ENCODE measurements at places on chromosomes 2 and 18.

GRCh38 chr2:73243884-73244570 lies 9.9 kb downstream of the CCT7 start:
- H3K27ac ChIP-seq: peak overlapping the region; percentile 53
- no peaks in the 10 kb centered on the region for H3K27me3 ChIP-seq
- H3K4me1 ChIP-seq: peaks cover 19% of the 10 kb centered on the region
- no peak overlapping the region for H3K4me3 ChIP-seq
- H3K36me3 ChIP-seq: peaks cover 69% of the 10 kb centered on the region

- peaks cover 5% of the 10 kb centered on the region for H3K27me3 ChIP-seq
- H3K27ac ChIP-seq: no peak overlapping the region
- no peak for DNase-seq
- H3K36me3 ChIP-seq: no peaks in the 10 kb centered on the region
- H3K4me3 ChIP-seq: no peak overlapping the region
These were observed 225.8 kb downstream of the TTC32 start for GRCh38 chr2:19675856-19676460.

GRCh38 chr2:180040146-180040925 lies 33.2 kb upstream of the CWC22 start:
- H3K4me3 ChIP-seq: no peak overlapping the region
- no peak overlapping the region for H3K27ac ChIP-seq
- H3K27me3 ChIP-seq: peaks cover 47% of the 10 kb centered on the region
- no peaks in the 10 kb centered on the region for H3K36me3 ChIP-seq

- no peaks in the 10 kb centered on the region for H3K36me3 ChIP-seq
- no peaks in the 10 kb centered on the region for H3K4me1 ChIP-seq
- H3K4me3 ChIP-seq: no peak overlapping the region
- H3K27me3 ChIP-seq: no peaks in the 10 kb centered on the region
These were observed 169.2 kb downstream of the ETAA1 start for GRCh38 chr2:67566285-67566684.

- DNase-seq: peak; percentile 15
- H3K27ac ChIP-seq: peak overlapping the region; percentile 85
- H3K4me3 ChIP-seq: peak overlapping the region; percentile 94
- no peaks in the 10 kb centered on the region for H3K27me3 ChIP-seq
- peaks cover 2% of the 10 kb centered on the region for H3K36me3 ChIP-seq
These were observed 1.1 kb upstream of the SPAST start for GRCh38 chr2:32061973-32062861.

- no peak overlapping the region for H3K27ac ChIP-seq
- no peak for DNase-seq
- no peaks in the 10 kb centered on the region for H3K27me3 ChIP-seq
- peaks cover 32% of the 10 kb centered on the region for H3K36me3 ChIP-seq
These were observed 121.2 kb downstream of the ZAP70 start for GRCh38 chr2:97834610-97835009.

DNA sequence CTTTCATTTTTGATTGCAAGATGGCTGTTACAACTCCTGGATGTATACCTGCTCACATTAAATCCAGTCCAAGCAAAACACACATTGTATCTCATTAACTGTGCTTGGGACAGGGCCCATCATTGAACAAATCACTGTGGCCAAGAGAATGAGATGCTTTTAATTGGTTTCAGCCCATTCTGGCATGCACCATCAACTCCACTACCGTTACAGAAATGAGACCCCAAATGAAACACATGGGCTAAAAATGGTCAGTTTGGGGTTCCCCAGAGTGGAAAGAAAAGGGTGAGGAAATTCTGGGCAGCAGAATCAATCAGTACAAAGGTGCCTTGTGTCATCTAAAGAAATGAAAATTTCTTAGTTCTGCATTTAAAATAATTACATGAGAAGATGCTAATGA lies 52.7 kb downstream of the FAM171B start:
- H3K4me3 ChIP-seq: no peak overlapping the region
- H3K36me3 ChIP-seq: no peaks in the 10 kb centered on the region
- H3K27me3 ChIP-seq: peaks cover 2% of the 10 kb centered on the region
- no peaks in the 10 kb centered on the region for H3K4me1 ChIP-seq

- H3K27ac ChIP-seq: no peak overlapping the region
- H3K4me1 ChIP-seq: no peaks in the 10 kb centered on the region
- H3K4me3 ChIP-seq: no peak overlapping the region
- no peaks in the 10 kb centered on the region for H3K27me3 ChIP-seq
These were observed 893.5 kb downstream of the SUCLG1 start for GRCh38 chr2:83565626-83566025.

- H3K27me3 ChIP-seq: peaks cover 80% of the 10 kb centered on the region
- no peak overlapping the region for H3K4me3 ChIP-seq
- DNase-seq: no peak
- peaks cover 35% of the 10 kb centered on the region for H3K4me1 ChIP-seq
These were observed 2.1 kb upstream of the SIX3 start for GRCh38 chr2:44939106-44940048.

- no peaks in the 10 kb centered on the region for H3K27me3 ChIP-seq
- H3K27ac ChIP-seq: peak overlapping the region; percentile 92
- peak overlapping the region; percentile 99 for H3K4me3 ChIP-seq
- H3K36me3 ChIP-seq: peaks cover 2% of the 10 kb centered on the region
- peaks cover 38% of the 10 kb centered on the region for H3K4me1 ChIP-seq
These were observed 770 bp downstream of the NBAS start for GRCh38 chr2:15560140-15560987.

- no peak for DNase-seq
- H3K4me3 ChIP-seq: no peak overlapping the region
- no peaks in the 10 kb centered on the region for H3K27me3 ChIP-seq
- H3K27ac ChIP-seq: no peak overlapping the region
- H3K4me1 ChIP-seq: no peaks in the 10 kb centered on the region
These were observed 273.6 kb downstream of the PRKCE start for GRCh38 chr2:45925026-45925425.

DNA sequence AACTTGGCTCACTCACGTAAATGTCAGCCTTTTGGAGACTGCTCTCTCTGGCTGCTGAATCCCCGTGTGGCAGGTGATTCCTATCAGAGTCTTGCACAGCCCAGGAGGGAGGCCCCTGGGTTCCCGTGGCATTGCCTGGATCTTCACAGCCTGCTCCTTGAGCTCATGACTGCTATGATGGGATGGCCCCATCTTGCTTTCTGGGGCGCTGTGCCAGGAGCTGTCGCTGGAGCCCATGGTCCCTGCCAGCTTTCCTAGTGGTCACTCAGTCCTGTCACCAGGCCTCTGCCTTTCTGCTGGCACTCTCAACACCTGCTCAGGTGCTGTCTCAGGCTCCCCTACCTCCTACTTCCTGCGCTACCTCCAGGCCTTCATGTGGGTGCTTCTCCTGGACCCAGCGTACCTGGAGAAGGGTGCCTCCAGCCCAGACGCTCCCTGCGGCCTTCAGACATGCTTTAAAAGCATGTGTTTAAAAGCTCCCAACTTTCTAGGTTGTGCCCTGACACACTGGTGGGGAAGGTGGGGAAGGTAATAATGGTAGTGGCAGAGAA lies 110.1 kb downstream of the MCFD2 start:
- H3K27ac ChIP-seq: no peak overlapping the region
- DNase-seq: no peak
- no peaks in the 10 kb centered on the region for H3K36me3 ChIP-seq
- no peak overlapping the region for H3K4me3 ChIP-seq
- peaks cover 10% of the 10 kb centered on the region for H3K27me3 ChIP-seq

- H3K27ac ChIP-seq: no peak overlapping the region
- H3K4me3 ChIP-seq: no peak overlapping the region
- no peaks in the 10 kb centered on the region for H3K27me3 ChIP-seq
- H3K36me3 ChIP-seq: no peaks in the 10 kb centered on the region
- no peak for DNase-seq
- H3K4me1 ChIP-seq: no peaks in the 10 kb centered on the region
These were observed 147.7 kb upstream of the DTNA start for GRCh38 chr18:34562252-34562870.

DNA sequence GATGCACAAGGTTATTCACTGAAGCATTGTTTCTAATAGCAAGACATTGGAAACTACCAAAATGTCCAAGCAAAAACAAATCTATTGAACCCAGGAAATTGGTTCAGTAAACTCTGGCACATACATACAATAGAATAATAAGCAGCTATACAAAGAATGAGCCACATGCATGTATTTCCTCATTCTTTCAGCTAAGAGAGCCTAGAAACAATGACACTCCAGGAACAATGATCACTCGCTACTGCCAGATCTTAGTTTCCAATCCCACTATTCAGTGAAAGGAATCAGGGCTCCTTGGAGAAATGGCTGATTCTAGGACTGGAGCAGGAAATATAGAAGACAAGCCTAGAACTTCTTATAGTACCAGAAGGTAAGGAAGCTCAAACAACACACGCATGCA lies 221.9 kb upstream of the AGAP1 start:
- H3K27ac ChIP-seq: no peak overlapping the region
- H3K4me3 ChIP-seq: no peak overlapping the region
- peaks cover 76% of the 10 kb centered on the region for H3K27me3 ChIP-seq
- no peak for DNase-seq
- H3K4me1 ChIP-seq: peaks cover 10% of the 10 kb centered on the region
- no peaks in the 10 kb centered on the region for H3K36me3 ChIP-seq

DNA sequence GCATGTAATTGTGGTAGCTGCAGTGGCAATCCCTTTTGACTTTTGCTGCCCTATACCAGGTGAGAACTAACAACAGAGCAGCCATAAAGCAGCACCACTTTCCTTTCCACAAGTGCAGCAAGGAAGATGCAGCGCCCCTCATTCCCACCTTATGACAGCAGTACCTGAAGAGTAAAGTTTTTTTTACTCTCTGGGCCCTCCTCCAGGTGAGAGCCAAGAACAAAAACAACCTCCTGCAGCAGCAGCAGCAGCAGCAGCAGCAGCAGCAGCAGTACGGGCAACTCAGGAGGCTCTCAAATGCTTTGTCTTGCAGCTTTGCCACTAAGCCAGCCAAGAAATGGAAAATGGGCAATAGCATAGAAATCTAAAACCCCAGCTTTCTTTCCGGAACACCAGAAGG lies 397.5 kb downstream of the FIGN start:
- H3K27me3 ChIP-seq: no peaks in the 10 kb centered on the region
- H3K36me3 ChIP-seq: no peaks in the 10 kb centered on the region
- no peaks in the 10 kb centered on the region for H3K4me1 ChIP-seq

- no peak overlapping the region for H3K4me3 ChIP-seq
- H3K4me1 ChIP-seq: no peaks in the 10 kb centered on the region
- no peak overlapping the region for H3K27ac ChIP-seq
- no peak for DNase-seq
These were observed 316.9 kb upstream of the ZEB2 start for GRCh38 chr2:144836635-144837350.

- H3K27ac ChIP-seq: no peak overlapping the region
- H3K36me3 ChIP-seq: peaks cover 6% of the 10 kb centered on the region
- DNase-seq: no peak
- no peaks in the 10 kb centered on the region for H3K27me3 ChIP-seq
These were observed 45.2 kb upstream of the B3GNT2 start for GRCh38 chr2:62150597-62151305.

GRCh38 chr2:195536906-195537305 lies 120.1 kb upstream of the SLC39A10 start:
- no peaks in the 10 kb centered on the region for H3K27me3 ChIP-seq
- H3K27ac ChIP-seq: peak overlapping the region; percentile 69
- H3K4me1 ChIP-seq: peaks cover 76% of the 10 kb centered on the region
- DNase-seq: no peak
- H3K36me3 ChIP-seq: no peaks in the 10 kb centered on the region

DNA sequence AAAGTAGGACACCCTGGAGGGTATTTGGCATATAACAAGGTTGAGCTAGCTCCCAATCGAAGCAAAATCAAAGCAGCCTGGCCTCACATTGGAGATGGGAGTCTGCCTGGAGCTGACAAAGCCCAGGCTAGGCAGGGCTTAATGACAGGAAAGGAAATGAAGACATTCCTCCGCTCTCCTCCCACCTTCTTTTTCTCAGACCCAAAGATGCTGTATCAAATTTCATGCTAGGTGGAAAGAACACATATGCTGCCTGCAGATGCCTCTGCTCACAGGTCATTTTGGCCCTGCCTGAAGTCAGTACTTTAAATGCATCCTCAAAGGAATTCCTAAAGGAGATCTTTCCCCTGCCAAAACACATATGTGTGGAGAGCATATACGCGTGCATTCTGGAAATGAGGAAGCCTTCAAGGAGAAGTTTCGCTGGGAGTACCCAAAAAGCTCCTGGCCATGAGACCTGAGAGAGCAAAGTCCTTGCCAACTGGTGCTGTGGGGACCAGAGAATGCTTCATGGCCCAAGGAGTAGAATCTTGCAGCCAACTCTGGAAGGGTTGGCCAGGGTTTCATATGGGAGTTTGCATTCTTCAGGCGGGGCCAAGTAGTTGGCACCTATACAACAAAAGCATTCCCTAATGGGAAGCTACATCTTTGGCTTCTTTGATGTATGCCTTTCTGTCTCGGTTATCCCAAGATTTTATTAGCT lies 88.0 kb downstream of the AQP4 start:
- no peak overlapping the region for H3K27ac ChIP-seq
- no peak overlapping the region for H3K4me3 ChIP-seq
- H3K36me3 ChIP-seq: no peaks in the 10 kb centered on the region
- no peaks in the 10 kb centered on the region for H3K4me1 ChIP-seq

All from activated naive CD8-positive, alpha-beta T cell treated with anti-CD3 and anti-CD28 coated beads, Interleukin-2, amount 50 U/mL, for 24 hours (primary cell).